ENCODE measurements at places on chromosomes 1 and 21. TPM values are rescaled to one million over a fixed set of nuclear protein-coding genes. Genes with fewer than 3 reads are reported as not detected.

The AMY1A gene
- total RNA-seq, result not detected

The C8A gene
- total RNA-seq, result 201 TPM

The CFHR3 gene
- 479 TPM for total RNA-seq

The USH2A gene
- total RNA-seq, result 1.2 TPM

The DNAJC28 gene
- 1.9 TPM for total RNA-seq

The LAMC2 gene
- total RNA-seq, result 0.17 TPM

The CELF3 gene
- not detected for total RNA-seq

The TRIM58 gene
- not detected for total RNA-seq

The ALX3 gene
- total RNA-seq, result not detected

The SHE gene
- 4.4 TPM for total RNA-seq

GRCh38 chr1:212680680-212681389 lies 18.8 kb downstream of the BATF3 start:
- no peak for DNase-seq

GRCh38 chr1:233102341-233102740 lies 151.9 kb downstream of the NTPCR start:
- no peak for DNase-seq

GRCh38 chr1:31368611-31369107 lies 4.2 kb downstream of the FABP3 start:
- DNase-seq, result peak; percentile 68

DNA sequence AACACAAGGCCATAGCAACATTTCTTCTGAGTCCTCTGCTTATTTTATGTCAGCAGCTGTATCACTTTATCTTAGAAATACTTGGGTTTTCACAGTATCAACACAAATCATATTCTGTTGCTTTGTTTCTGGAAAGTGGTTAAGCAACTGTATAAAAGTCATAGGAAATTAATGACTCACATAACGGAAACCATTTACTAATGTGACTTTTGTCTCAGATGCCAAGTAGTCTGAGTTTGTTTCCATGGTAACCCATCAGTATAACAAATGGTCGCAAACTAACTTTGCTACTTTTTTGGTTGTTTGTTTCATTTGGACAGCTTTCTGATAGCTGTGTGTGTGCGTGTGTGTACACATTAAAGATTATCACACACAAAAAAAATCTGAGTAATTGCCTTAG lies 31.1 kb downstream of the EEIG2 start:
- DNase-seq, result no peak

GRCh38 chr1:72280711-72281110 lies 1.6 kb downstream of the NEGR1 start:
- no peak for DNase-seq

- no peak for DNase-seq
These were observed 7.8 kb upstream of the RIMKLA start for GRCh38 chr1:42372796-42373195.

- no peak for DNase-seq
These were observed 25.5 kb upstream of the IL10 start for GRCh38 chr1:206797534-206798383.

DNA sequence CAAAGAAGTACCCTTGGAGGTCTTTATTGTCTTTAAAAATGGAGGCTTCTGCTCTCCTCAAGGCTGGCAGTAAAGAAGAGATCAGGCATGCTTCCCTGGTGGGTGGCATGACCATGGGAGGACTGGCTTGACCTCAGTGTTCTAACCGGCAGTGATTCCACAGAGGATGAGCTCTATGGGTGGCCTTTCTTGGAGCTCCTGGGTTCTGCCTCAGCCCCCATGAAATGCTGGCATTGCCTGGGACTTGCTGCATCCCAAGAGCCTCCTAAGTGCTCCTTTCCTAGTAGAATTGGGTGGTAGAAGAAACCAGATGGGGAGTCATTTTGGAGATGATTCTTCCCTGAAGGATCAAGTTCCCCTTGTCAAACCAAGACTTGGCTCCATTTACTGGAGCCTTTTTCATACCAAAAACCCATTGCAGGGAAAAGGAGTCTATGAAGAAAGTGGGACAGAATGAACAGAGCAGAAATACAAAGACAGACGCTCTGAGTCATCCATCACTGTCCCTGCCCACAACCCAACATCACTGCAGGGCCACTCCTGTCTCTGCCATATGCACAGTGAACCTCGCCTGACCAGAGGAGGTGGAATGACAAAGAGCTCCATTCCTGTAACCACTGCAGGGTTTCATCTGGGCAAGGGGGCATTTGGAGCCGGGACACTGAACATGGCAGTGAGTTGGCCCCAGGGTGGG lies 42.4 kb downstream of the RIMS3 start:
- DNase-seq, result no peak

GRCh38 chr21:36087362-36088138 lies 17.7 kb downstream of the CBR1 start:
- DNase-seq, result no peak

DNA sequence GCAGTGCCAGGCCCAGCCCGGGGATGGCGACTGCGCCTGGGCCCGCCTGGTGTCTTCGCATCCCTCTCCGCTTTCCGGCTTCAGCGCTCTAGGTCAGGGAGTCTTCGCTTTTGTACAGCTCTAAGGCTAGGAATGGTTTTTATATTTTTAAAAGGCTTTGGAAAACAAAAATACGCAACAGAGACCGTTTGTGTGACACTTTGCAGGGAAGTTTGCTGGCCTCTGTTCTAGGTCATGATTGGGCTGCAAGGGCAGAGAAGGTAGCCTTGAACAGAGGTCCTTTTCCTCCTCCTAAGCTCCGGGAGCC lies 719 bp downstream of the SOD1 start:
- DNase-seq, result no peak

DNA sequence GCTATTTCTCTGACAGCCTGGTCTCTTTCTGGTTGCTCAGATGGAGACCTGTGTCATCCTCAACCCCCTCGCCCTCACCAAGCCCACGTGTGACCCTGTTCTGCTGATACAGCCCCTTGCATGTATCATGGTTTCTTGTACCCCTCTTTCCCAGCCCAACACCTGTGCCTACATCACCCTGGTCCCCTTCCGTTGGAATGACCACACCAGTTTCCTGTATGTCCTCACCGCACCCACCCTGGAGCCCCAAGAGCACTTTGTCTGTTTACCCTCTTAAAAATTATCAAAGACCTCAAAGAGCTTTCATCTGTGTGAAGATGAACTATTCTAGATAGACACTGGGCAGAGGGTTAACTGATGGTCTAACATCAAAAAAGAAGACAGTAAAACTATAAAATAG lies 179.5 kb downstream of the GALNT2 start:
- DNase-seq, result no peak

DNA sequence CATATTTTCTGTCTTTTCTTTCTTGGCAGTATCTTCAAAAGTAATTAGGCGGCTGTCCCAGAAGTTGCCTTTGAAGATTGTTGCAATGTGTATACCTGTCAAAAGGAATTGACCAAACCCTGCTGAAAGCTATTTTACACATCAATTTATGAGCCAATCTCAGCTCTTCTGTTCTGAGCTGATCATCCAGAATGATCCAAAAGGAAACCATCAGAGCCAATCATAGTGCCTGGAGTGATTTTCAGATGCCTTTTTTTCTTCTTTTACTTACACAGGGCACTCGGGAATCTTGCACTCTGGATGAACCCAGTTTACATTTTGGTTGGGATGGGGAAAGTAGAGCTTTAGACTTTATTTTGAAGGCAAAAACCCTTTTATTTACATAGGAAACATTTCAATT lies 21.8 kb upstream of the APOBEC4 start:
- no peak for DNase-seq

- DNase-seq, result no peak
These were observed 13.2 kb downstream of the CNTN2 start for GRCh38 chr1:205056188-205056611.

GRCh38 chr1:64401285-64401684 lies 68.6 kb upstream of the CACHD1 start:
- no peak for DNase-seq

GRCh38 chr21:45611939-45612664 lies 31.4 kb upstream of the PCBP3 start:
- DNase-seq, result peak; percentile 37

DNA sequence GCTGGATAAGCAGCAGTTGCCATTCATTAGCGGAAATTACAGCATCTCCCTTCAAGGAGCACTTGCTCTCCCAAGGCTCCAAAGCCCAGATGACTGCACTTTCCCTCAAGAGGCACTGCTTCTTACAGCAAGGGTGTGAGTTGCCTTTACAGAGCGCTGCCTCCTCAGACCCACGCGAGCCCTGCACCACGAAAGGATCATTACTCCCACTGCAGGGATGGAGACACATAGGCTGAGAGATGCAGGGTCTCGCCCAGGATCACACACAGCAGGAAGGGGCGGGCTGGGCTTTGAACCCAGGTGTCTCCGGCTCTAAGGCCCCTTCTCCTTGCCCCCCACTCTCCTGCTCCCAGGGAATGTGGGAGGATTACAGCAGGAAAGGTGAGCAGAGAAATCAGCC lies 405.5 kb downstream of the MATN1 start:
- no peak for DNase-seq

DNA sequence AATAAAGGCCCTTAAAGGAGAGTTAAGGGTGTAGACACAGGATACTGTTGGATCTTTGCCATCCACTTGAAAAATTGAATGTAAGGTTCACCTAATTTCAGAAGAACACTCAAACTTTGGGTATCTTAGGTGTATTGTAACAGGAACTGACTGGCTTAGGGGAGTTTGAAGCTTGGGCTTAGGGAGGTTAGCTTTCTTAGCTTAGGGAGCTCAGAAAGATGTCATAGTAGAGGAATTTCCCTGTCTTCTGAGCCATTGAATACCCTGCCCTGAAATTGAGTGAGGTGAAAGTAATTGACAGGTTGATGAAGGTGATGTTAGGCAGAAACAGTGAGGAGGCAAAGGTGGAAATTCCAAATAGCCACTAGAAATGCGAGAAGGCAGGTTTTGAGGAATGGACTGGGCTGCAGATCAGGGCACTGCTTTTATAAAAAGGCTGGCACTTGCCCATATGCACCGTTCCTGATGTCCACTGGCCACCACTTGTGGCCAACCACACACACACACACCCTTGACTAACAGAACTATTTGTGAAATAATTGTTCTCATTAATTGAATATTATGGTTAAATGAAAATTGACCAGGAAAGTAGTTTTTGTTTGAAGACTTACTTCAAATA lies 16.5 kb downstream of the BACH1 start:
- no peak for DNase-seq

- peak; percentile 77 for DNase-seq
These were observed 12.6 kb downstream of the ZC3H12A start for GRCh38 chr1:37486680-37487618.

DNA sequence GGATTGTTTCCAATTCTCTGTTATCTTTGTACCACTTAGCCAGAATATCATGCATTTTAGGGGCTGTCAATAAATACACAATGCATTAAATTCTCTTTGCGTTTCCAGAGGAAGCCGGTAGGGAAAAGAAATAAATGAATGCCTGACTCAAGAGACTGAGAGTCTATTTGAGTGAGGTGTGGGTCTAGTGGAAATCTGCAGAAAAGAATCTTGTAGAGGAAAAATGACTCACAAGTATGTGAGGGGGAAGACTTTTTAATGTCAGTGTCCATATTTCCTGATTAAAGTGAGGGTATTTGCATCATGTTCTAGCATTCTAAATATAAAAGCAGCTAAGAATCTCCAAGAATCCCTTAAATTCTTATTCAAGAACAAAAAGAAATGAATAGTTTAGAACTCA lies 271.1 kb downstream of the PTPRC start:
- no peak for DNase-seq

DNA sequence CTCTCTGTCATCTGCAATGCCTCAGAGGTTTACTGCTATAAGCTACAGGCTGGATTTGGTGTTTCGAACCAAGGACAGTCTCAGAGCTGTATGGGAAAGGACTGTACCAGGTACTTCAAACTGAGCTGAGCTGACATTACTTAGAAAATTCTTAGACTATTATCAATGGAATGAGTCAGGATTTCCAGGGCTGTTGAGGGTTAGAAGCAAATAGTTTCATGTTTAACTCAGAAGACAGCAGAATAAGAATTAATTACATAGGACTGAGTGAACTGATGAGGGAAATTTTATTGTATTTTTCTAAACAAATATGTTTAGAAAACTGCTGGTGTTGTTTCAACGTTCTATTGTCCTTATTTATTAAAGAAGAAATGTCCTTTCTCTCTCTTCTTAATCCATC lies 74.3 kb upstream of the CAPZB start:
- no peak for DNase-seq

DNA sequence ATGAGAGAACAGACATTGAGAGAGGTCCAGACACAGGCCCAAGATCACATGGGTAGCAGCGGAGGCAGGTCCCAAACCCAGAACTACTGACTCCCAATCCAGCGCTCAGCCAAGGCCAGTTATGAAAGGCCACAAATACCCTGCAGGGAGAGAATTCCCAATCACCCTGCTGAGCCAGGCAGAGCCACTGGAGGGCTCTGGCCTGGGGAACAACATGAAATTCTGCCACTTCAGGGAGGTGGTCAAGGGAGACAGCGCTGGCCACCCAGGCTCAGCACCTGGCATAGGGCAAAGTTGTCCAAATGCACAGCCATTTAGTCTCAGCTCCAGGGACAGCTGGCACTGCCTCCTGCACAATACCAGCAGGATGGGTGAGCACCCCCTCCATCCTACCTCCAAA lies 27.5 kb downstream of the SLC9A1 start:
- no peak for DNase-seq

DNA sequence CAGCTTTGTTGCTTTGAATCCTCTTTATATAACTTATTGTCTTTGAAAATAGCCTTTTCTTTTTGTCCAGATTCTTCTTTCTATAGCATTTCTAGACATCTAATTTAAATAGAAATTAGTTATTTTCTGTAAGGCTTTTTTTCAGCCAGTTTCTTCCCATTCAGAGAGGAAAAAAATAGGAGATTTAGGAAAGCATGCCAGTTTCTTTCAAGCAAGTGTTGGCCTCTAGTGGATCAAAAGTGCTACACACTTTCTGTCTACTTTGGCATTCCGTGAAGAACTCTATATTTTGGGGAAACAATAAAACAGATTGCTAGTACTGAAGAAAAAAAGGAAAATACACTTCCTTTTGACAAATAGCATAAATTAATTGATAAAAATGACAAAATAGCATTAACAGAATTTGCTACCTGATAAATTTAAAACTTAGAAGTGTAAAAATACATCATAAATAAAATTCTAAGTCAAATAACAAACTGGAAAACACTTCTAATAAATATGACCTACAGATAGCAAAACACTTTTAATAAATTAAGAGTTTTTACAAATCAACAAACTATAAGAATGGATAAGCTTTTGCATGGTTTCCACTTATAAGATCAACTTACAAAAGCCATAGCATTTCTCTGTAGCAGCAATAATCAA lies 13.1 kb upstream of the EXO1 start:
- no peak for DNase-seq

- no peak for DNase-seq
These were observed 98.3 kb upstream of the CD55 start for GRCh38 chr1:207223162-207223561.
